ENCODE measurements at places on chromosomes 3 and 15.

GRCh38 chr3:149845570-149846244, 32.7 kb downstream of the RNF13 start:
- no peak for DNase-seq

- DNase-seq, result no peak
Observed at GRCh38 chr15:82972990-82973389, 13.0 kb upstream of the RAMAC start.

DNA sequence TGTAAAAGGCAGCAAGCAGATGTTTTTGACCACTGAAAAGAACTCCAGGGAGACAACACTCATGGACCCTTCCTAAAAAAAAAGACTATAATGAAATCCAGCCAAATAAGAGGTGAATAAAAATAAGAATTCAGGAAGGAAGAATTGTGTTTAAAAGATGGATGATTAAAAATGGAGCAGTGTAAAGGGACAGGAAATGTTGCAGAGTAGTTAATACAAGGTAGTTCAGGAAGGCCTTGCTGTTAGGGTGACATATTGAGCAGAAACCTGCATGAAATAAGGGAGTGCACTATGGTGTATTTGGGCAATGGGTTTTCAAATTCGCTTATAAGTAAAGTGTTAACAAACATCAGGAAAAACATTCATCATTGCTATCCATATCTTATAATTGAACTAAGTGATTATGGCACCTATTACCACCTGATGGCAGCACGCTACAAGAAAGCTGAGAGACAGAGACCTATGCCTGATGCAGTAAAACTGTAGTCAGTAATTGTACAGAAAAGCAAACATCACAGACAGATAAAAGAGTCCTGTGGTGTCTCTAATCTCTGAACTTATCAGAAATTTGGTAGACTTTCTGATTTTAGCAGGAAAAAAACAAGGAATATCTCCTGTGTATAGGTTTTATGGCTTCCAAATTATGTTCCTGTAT, 5.8 kb upstream of the DBR1 start:
- no peak for DNase-seq

GRCh38 chr3:10010878-10011465, 15.3 kb upstream of the FANCD2 start:
- DNase-seq, result peak; percentile 76

GRCh38 chr3:38614651-38615352, 34.7 kb downstream of the SCN5A start:
- no peak for DNase-seq

GRCh38 chr15:60835020-60835419, 356.1 kb upstream of the ICE2 start:
- no peak for DNase-seq
